Stomach (tissue), 19 donors: ENCODE measurements at places on chromosomes 2 and 18. TPM values are rescaled to one million over a fixed set of nuclear protein-coding genes. Genes with fewer than 3 reads are reported as not detected.

DNA sequence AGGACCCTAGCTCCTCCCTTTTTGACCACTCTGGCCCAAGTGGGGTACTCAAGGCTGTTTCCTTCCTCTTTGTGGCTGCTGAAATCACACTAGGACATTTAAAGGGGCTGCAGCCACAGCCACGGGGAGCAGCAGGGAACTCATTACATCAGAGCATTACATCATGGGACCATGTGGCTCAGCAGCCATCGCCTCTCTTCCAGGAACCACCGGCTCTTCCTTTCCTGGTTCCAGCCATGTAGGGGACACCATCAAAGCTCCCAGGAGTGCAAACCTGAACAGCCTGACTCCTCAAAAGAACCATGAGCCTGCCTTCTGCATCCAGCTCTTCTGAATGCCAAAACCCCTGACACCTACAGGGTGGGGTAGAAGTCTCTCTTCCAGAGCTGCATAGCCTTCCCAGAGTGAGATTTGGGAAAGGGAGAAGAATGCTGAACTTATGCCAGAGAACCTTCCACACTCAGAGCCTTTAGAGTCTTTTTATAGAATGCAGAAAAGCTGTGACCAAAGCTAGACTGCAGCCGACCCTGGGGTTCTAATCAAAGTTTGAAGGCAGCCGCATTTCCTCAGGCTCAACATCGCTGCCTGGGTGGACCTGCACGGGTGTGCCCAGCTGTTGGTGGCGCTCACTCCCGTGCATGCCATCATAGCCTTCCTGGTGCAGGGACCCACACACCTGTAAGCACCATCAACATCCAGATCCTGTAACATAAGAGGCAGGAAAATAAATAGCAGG lies 121.7 kb downstream of the KLHL29 start:
- DNase-seq, result peak; percentile 56
- H3K4me3 ChIP-seq, result no peak overlapping the region
- no peaks in the 10 kb centered on the region for H3K36me3 ChIP-seq
- H3K4me1 ChIP-seq, result no peaks in the 10 kb centered on the region
- H3K27me3 ChIP-seq, result peaks cover 5% of the 10 kb centered on the region

GRCh38 chr18:77138270-77138669 lies 5.7 kb upstream of the MBP start:
- no peaks in the 10 kb centered on the region for H3K27me3 ChIP-seq
- peaks cover 26% of the 10 kb centered on the region for H3K4me1 ChIP-seq
- H3K36me3 ChIP-seq, result no peaks in the 10 kb centered on the region
- DNase-seq, result peak; percentile 26
- H3K27ac ChIP-seq, result peak overlapping the region; percentile 39

GRCh38 chr2:74026687-74027241 lies 42.1 kb downstream of the TET3 start:
- H3K27me3 ChIP-seq, result no peaks in the 10 kb centered on the region
- no peaks in the 10 kb centered on the region for H3K36me3 ChIP-seq
- no peak overlapping the region for H3K27ac ChIP-seq
- no peak overlapping the region for H3K4me3 ChIP-seq
- DNase-seq, result no peak
- H3K4me1 ChIP-seq, result peaks cover 47% of the 10 kb centered on the region

- DNase-seq, result peak; percentile 39
- H3K27me3 ChIP-seq, result no peaks in the 10 kb centered on the region
- no peak overlapping the region for H3K4me3 ChIP-seq
- H3K4me1 ChIP-seq, result peaks cover 71% of the 10 kb centered on the region
- peak overlapping the region; percentile 9 for H3K27ac ChIP-seq
- no peaks in the 10 kb centered on the region for H3K36me3 ChIP-seq
Observed at GRCh38 chr2:29013057-29013780, 32.1 kb downstream of the TOGARAM2 start.

GRCh38 chr2:172865422-172865821 lies 129.8 kb downstream of the RAPGEF4 start:
- H3K36me3 ChIP-seq, result no peaks in the 10 kb centered on the region
- no peak overlapping the region for H3K27ac ChIP-seq
- no peak for DNase-seq
- no peaks in the 10 kb centered on the region for H3K4me1 ChIP-seq
- peaks cover 15% of the 10 kb centered on the region for H3K27me3 ChIP-seq
- H3K4me3 ChIP-seq, result no peak overlapping the region

DNA sequence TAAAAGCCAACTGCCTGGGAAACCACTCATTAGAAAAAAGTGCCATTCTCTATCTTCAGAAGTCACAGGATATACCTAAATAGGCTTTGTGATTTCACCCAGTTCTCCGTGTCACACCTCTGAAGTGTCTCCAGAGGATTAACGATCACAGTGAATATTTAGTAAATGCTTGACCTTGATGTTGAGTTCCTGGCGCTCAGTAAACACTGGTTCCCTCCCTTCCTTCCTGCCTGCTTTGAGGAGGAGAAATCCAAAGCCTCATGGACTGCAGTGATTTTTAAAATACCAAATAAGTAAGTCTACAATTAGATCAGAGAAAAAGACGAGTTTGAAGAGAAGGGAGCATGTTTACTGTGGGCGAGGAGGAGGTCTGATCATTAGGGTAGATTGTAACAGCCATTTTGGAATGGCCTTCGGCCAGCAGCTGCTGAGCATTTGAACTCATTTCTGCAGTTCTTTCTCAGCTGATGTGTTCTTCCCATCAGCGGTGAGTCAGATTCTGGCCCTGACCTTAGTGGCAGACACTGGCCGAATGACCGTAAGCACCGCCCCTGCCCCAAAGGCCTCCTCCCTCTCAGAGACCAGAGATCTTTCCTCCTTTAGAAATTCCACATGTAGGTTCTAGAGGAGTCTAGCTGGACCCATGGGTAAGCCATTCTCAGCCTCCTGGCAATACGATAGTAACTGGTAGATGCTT lies 62.1 kb upstream of the SLC16A14 start:
- H3K36me3 ChIP-seq, result no peaks in the 10 kb centered on the region
- H3K27me3 ChIP-seq, result no peaks in the 10 kb centered on the region
- peaks cover 8% of the 10 kb centered on the region for H3K4me1 ChIP-seq
- peak overlapping the region; percentile 70 for H3K27ac ChIP-seq
- no peak overlapping the region for H3K4me3 ChIP-seq
- DNase-seq, result peak; percentile 54

The ANKRD62 gene
- 1.2 TPM for total RNA-seq

The CHST10 gene
- not detected for total RNA-seq
